BE2C (cell line): ENCODE measurements at places on chromosomes 16 and 17.

DNA sequence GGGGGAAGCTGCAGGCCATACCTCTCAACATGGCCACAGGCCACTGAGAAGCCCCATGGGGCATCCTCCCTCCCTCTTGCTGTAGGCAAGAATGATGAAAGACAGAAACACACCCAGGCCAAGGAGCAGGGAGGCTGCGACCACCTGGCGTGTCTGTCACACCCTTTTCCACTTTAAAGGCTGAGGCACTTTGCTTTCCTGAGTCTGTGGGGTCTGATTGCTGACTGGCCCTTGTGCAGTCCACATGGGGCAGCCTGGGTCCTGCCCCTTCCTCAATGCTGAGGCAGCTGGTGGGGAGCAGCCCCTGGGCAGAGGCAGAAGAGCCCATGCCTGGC is 8.7 kb downstream of the TMEM204 start:
- DNase-seq = no peak

DNA sequence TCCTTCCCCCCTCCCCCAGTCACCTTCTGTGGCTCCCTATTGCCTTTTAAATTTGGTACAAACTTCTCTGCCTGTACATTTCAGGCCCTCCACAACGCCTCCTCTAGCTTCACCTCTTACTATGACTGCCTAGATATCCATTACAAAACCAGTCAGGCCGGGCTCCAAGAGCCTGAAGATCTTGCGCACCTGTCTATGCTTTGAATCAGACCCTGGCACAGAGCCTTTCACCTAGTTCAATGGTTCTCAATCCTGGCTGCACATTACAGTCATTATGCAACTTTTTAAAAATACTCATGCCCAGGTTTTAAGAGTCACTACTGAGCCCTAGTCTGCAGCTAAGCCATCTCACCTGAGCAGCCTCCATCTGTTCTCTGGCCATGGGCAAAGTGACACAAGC is 1.6 kb upstream of the GAS7 start:
- no peak for DNase-seq

DNA sequence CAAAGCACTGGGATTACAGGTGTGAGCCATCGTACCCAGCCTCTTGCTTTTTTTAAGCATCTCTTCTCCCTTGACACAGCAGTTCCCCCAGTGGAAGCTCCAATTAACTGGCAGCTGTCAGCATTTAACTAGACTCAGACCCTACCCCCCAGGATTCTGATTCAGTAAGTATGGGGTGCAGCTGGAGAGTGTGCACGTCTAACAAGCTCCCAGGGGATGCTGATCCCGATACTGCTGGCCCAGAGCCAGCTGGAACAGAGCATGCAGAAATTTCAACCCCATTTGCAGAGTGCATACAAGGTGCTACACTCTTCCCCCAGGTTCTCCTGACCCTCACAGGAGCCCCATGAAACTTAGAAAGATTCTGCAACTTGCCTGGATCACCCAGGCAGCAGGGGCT is 27.7 kb upstream of the BCO1 start:
- peak; percentile 52 for DNase-seq

DNA sequence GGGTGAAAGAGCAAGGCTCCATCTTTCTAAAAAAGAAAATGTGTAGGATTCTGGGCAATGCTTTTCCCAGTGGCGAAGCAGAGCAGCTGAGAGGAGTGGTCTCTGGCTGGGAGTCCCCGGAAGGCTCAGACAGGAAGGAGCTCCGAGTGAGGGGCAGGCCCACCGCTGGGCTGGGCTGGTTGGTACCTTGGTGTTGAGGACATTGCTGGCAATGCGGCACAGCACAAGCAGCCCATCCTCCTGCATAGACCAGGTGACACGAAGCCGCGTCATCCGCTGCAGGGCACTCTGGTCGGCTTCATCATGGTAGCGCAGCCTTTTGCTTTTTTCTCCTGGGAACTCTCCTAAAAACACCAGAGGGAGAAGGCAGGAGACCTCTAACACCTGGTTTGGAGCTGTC is 63.9 kb downstream of the GTF3C1 start:
- DNase-seq = no peak

- DNase-seq = no peak
Measured at GRCh38 chr16:1106659-1107058, 10.6 kb upstream of the C1QTNF8 start.

DNA sequence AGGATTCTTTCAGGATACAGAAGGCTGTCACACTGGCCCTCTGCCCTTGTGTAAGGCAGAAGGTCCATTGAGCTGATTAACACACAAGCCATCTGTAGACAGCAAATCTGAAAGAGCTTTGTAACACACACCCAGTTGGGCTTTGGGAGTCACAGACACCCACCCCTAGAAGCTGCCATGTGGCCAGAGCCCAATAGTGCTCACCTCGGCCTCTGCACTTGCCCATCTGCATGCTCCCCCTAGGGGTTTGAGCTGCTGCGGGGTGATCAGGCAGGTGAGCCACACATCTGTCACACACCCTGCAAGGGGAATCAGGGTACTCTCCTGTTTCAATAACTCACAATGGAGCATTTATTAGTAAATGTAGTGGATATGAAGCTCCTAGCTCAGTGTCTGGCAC is 138.3 kb downstream of the CHD9NB start:
- DNase-seq = no peak

DNA sequence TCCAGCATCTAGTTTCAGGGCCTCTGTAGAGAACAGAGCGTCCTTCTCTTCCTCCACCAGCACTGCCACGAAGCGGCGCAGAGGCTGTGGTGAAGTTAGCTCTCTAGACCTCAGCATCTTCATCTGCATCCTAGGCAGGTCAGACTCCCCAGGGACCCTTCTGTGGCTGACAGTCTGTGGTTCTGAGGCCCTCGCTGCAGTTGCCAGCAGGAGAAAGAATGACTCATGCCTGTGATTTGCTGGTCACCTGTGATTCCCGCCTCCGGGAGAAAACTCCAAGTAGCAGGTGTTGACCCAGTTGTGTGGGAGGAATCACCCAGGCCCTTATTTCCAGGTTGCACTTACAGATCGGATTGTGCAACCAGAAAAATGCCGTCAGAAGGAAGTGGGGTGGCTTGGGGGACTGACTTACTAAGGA is 117.3 kb upstream of the CACNG5 start:
- peak; percentile 45 for DNase-seq

- no peak for DNase-seq
Measured at GRCh38 chr17:47816947-47817346, 4.6 kb downstream of the OSBPL7 start.

GRCh38 chr17:57311281-57312216 is 55.2 kb downstream of the MSI2 start:
- DNase-seq = no peak

GRCh38 chr17:83196973-83197880 is 117.8 kb downstream of the METRNL start:
- DNase-seq = peak; percentile 3

- no peak for DNase-seq
Measured at GRCh38 chr17:8426094-8426720, 9.5 kb upstream of the NDEL1 start.

- no peak for DNase-seq
Measured at GRCh38 chr17:64254755-64255154, 8.3 kb downstream of the TEX2 start.

- DNase-seq = no peak
Measured at GRCh38 chr16:72783716-72784318, 264.1 kb downstream of the ZFHX3 start.

- DNase-seq = no peak
Measured at GRCh38 chr17:28982131-28982793, 23.6 kb downstream of the SEZ6 start.

- no peak for DNase-seq
Measured at GRCh38 chr17:28511858-28512461, 5.8 kb downstream of the FOXN1 start.

DNA sequence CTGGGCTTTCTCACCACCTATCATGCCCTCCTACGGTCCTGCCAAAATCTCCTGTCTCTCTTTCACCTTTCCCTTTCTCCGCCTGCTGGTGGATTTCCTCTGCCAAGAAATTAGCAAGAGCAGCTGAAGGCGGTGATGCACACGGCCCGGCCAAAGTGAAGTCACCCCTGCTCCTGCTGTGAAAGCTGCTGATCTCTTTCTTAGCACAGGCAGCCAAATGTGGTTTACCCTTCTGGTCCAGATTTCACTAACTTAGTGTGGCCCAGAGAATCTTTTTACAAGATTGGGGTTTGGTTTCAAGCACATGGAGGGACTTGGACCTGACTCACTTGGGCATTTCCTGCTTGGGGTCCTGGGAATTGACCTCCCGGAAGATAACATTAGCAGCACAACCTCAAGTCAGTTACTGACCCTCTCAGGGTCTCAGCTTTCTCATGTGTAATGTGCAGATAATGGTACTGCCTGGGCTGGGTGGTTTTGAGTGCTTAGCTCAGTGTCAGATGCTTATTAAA is 155.7 kb downstream of the SOCS1 start:
- DNase-seq = no peak

- DNase-seq = no peak
Measured at GRCh38 chr17:1673041-1673785, 11.5 kb downstream of the PRPF8 start.

DNA sequence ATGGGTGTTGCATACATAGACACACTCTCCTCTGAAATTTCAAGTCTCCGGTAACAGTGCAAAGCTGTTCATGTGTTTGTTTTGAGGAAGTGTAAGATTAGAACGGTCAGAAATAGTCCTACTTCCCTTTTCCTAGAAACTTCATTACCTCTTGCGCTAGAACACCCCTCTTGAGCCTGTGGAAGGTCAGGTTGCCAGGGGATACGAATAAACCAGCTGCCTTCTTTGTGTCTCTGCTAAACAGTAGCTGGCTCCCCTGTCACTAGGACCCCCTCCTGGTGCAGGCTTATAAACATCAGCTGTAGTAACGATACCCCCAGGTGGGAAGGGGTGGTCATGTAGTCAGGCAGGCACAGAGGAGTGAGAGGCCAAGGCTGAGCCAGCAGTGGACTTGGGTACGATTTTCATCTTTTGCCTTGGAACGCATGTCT is 113.4 kb upstream of the RCVRN start:
- no peak for DNase-seq

DNA sequence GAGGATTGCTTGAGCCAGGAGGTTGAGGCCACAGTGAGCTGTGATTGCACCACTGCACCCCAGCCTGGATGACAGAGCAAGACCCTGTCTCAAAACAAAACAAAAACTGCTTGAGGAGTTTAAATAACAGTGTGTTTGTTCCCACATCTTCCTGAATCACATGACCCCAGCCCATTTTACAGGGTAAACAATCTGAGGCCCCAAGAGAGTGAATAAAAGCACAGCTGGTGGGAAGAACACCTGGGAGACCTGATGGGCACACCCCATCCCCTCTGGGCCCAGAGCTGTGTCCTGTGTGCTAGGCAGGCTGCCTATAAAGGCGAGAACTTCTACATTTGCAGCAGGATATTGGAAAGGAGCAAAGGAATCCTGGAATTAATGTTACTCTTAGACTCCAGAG is 69.6 kb downstream of the PLXDC1 start:
- no peak for DNase-seq

GRCh38 chr16:11025120-11025531 is 80.8 kb downstream of the CLEC16A start:
- DNase-seq = no peak

DNA sequence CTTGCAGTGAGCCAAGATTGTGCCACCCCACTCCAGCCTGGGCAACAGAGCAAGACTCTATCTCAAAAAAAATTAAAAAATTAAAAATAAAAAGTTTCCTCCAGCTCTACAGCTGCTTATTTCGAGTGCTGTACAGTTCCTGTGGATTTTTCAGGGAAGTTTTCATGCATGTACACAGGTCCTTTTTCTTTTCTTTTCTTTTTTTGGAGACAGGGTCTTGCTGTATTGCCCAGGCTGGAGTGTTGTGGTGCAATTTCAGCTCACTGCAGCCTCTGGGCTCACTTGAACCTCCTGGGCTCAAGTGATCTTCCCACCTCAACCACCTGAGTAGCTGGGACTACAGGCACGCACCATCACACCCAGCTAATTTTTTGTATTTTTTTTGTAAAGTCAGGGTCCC is 15.9 kb downstream of the EEF2K start:
- no peak for DNase-seq

- no peak for DNase-seq
Measured at GRCh38 chr17:37294888-37295287, 80.9 kb upstream of the C17orf78 start.

GRCh38 chr16:9258423-9259051 is 167.1 kb downstream of the HAPSTR1 start:
- DNase-seq = peak; percentile 29

DNA sequence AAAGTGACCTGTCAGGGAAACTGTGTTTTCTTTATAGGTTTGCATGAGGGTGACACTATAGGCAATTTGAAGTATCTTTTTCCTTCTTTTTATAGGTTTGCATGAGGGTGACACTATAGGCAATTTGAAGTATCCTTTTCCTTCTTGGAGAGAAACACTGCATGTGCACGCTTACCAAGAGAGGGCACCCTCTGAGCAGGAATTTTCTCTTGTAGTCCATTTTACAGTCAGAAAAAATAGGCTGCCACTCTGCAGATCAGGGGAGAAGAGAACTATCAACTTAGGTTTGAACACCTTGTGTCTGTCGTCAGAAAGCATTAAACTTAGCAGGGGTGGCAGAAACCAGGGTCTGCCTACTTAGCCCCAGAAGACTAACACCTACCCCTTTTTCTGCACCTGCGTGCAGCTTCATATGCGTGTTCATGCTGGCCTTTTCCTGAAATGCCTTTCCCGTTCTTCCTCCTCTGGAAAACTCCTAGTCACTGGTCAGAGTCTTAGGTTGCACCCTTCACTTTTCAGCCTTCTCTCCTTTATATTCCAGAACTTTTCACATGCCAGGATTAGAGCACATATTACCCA is 16.4 kb upstream of the SMIM36 start:
- DNase-seq = peak; percentile 60
